ENCODE measurements at places on chromosomes 2 and 18.
A peak's percentile ranks its signal among the peaks of the same experiment; 100 is the strongest.

GRCh38 chr2:91748902-91749301 is 3057.4 kb downstream of the RPIA start:
- DNase-seq, result no peak

- no peak for DNase-seq
These were observed 422.5 kb downstream of the CMPK2 start for GRCh38 chr2:6443061-6443823.

- no peak for DNase-seq
These were observed 403.3 kb upstream of the NETO1 start for GRCh38 chr18:73270920-73271634.

DNA sequence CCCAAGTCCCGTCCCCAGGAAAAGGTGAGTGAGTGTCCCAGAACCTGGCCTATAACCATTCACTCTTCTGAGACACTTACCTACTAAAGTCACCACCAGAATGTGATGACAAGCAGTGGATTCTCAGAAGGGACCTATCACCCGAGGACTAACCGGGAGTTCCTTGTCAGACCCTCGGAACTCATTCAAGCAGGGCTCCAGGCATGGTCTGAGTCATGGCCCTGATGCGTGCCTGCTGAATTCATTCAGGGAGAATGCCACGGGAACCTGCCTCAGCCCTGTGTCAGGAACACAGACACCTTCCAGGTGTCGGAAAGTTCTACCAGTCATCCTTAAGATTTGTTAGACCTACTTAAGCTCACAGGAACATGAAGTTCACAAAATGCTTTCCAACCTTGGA is 29.8 kb downstream of the ALPK2 start:
- no peak for DNase-seq

DNA sequence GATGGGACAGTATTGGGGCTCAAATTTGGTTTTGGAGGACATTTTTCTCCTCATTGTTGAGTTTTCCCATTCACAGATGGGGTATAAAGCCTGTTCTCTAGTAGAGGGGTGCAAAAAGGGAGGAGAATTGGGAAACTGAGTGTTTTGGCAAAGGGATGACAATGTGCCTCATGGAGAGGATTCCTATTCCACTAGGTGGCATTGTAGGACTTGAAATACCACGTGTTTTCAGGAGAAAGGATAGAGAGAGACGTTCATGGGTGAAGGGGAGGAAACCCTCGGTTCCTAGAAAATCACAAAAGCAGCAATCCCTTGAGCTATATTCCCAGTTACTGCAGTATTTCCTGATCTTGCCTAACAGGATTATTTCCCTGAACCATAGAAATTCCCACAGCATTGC is 113.7 kb upstream of the SRD5A2 start:
- peak; percentile 29 for DNase-seq

DNA sequence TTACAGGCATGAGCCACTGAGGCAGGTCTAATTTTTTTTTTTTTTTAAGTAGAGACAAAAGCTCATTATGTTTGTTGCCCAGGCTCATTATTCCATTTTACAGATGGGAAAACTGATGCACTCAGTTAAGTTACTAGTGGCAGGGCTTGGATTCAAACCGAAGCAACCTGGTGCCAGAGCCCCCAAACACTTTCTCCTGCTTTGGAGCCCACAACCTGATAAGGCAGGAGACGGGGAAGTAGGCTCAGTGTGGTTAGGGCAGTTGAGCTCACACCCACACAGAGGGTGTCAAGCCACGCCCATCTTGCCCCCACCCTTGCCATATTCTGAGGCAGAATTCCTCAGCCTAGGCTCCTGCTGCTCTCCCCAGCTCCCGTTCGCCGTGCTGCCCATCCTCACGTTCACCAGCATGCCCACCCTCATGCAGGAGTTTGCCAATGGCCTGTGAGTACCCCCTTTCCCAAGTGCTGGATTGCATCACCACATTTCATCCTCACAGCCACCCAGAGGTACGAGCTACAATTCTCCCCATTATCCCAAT is 5.8 kb upstream of the CTDSP1 start:
- no peak for DNase-seq

DNA sequence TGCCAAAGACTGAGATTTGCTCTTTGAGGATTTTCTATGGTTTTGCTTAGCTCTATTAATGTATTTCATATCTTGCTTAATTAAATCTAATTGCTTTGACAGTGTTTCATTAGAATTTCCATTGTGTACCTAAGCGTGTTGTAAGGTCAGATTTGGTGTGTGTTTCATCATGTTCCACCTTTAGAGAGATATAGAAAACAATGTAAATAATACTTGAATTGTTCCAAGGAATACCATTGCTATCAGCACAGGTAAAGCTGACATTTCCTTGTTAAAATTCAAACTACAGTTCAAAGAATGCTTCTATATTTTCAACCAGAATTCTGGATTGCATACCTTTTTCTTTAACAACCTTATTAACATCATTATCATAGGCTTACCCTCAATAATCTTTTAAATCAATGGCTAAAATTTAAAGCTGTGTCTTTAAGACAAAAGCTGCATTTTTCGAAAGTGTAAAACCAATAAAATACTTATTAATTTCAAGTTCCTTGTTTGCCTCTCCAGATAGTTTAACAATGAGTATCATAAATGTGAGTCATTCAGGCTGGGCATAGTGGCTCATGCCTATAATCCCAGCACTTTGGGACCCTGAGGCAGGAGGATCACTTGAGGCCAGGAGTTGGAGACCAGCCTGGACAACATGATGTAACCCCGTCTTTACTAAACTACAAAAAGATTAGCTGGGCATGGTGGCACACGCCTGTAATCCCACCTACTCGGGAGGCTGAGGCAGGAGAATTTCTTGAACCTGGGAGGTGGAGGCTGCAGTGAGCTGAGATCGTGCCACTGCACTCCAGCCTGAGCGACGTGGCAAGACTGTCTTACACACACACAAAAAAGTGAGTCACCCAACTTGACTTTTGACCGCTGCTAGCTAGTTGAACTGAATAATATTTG is 188.0 kb upstream of the PKDCC start:
- peak; percentile 36 for DNase-seq

DNA sequence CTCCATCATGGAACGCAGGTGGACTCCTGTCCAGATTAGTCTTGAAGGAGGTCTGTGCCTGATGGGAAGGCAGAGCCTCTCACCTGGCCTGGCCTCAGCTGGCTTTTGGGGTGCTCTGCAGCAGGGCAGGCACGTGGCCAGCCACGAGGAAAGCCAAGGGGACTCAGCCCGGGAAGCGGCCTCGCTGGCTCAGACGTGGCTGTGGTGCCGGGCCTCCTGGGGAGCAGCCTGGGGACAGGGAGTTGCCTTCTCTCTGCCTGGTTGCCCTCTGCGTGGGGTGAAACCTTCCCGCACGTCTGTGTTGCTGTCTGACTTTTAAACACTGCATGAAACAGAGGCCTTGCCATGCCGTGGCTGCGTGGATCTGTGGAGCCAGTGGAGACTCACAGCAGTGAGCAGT is 45.0 kb downstream of the RTP5 start:
- no peak for DNase-seq

DNA sequence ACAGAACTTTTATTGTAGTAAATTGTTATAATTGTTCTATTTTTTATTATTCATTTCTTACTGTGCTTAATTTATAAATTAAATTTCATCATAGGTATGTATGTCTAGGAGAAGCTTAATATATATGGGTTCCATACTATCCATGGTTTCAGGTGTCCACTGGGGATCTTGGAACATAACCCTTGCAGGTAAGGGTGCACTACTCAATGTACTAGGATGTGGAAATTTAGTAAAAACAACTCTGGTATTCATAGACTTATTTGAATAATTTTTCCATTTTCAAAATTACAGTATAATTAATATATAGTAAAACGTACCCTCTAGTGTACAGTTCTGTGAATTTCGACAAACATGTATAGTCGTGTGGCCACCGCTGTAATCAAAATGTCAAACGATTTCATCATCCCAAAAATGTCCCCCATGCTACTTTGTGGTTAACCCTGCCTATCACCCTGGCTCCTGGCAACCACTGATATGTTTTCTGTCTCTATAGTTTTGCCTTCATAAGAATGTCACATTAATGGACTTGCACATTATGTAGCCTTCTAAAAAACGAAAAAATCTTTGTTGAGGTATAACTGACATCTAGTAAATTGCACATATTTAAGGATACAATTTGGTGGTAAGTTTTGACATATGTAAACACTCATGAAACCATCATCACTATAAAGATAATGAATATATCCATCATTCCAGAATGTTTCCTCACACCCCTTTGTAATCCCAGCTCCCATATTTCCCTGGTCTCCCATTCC is 45.7 kb downstream of the ARL5A start:
- no peak for DNase-seq

DNA sequence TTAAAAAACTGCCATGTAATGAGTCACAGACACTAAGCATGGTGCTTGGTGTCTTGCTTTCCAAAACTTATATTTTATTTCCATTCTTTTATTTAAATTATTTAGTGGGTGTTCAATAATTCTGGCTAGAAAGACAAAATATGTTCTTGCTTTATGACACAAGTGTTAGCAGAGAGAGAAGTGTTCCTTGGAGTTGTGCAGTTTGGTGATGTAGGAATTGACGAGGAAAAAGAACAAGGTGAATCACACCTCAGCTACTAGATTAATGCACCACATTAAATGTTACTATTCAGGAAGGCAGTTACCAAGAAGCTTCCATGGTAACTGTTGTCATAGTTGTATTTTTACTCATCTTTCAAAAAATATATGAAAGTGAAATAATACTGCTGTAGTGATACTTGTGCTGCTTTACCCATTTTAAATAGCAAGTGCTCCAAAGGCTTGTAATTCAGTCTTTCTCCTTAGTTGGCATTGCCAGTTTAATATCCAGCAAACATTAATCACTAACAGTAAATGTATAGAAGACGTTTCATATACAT is 28.3 kb downstream of the ADAM23 start:
- no peak for DNase-seq

DNA sequence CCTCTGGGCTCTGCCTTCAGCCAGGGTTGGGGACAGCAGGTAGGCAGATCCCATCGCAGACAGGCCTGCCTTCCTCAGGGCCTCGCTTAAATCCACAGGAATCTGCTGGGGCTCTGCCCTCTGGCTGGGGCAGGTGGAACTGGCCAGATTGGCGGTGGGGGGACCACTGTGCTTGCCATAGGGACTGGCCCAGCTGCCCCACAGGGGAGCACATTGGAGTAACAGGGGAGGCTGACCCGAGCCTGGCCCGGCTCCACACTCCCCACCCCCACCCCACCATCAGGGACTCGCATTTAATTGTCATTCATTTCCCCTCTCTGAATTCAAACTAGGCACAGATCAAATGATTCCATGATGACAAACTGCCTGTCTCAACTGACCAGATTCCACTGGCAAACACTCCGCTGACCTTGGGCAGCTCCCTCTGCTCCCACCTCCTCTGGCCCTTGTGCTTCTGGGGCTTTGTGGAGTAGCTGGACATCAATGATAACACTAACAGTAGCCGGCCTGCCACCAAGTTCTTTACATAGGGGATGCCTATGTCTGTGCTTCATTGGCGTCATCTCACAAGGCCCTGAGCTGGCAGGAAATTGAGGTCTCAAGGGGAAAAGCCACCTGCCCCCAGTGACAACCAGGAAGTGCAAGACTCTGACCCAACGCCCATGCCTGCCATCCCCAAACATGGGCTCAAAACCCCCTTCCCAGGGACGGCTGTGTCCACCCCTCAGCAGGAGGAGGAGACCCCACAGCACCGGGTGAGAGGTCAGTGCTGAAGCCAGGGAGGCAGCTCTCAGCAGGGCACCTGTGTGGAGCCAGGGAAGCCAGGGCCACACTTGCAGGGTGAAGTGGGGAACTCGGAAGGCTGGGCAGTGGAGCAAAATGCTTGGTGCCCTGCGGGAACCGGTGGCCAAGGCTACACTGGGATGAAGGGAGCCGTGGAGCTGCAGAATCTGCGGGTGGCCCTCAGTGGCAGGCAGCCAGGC is 2.1 kb upstream of the B3GNT7 start:
- DNase-seq, result no peak

DNA sequence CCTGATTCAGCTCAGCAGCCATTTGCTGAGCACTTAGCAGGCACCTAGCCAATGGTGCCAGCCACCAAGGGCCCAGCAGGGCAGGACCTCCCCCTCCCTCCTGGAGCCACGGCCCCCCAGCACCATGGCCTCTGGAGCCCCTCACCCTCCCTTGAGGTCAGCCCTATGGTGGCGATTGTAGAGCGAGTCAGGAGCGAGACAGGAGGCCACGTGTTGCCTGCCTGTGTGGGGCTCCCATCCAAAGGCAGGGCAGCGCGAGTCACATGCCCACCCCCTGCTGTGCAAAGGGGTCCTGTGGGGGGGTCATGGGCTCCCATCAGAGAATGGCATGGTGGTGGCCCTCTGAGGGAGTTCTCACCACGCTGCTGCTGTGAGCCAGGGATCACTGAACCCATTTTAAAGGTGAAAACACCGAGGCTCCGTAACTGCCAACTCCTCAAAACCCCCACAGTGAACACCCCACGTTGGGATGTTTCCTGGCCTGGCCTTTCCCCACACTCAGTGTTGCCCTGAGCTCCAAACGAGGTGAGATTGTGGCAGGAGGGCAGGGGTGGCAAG is 35.6 kb downstream of the RAMP1 start:
- DNase-seq, result no peak

- no peak for DNase-seq
These were observed 46.5 kb downstream of the TPO start for GRCh38 chr2:1459727-1460126.

DNA sequence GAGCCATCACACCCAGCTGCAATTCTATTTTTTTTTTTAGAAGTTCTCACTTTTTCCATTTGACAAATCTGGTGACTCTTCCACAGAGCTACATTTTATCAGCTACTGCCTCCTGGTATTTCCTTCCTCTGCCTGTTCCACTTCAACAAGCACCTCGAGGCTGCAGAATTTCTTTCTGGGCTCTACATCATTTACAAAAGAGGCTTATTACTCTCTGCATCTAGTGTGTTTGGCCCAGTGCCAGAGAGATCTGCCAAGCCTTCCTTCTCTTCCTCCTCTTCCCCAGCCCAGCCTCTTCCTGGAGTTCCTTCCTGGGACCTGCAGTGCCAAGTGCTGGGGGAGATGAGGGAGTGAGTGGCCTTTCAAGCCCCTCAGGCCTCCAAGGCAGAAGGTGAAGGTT is 119.6 kb upstream of the ITGA6 start:
- peak; percentile 24 for DNase-seq

- no peak for DNase-seq
These were observed 21.1 kb downstream of the GPR45 start for GRCh38 chr2:105262651-105263091.

DNA sequence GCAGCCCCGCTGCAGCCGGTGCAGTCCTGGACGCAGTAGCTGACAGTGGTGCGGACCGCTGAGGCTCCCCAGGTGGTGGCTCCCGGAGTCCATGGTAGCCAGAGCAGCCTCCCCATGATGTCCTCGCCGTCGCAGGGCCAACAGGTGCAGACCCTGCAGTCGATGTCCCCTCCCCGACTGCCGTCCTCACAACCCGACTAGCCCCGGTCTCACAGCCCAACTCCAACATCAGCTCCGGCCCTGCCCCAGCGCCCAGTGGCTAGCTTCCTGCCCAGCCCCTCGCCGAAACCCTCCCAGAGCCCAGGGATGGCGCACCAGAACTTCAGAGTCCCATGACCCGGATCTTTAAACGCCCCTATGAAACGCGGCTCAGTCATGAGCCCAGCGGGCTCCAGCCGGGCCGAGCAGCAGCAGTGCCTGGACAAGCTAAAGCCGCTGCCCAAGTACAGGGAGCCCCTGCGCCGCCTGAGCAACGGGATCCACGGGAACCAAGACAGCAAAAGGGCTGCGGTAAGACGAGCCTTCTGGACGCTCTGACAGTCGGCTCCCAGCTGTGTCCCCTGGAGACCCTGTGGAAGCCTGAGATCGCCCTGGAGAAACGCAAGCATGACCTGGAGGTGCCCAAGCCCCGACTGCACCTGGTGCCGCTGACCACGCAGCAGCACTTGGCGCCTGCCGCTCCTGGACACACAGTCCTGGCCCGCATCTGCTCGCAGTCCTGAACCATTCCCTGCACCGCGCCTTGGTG is 53.8 kb upstream of the TUBA3E start:
- no peak for DNase-seq

All from A172 (cell line).